Cerebellar cortex (tissue), 1 donor: ENCODE measurements at places on chromosomes 2 and 18.

GRCh38 chr18:21742315-21742687 lies 1.7 kb downstream of the MIB1 start:
- no peak for DNase-seq

- DNase-seq = peak; percentile 48
Measured at GRCh38 chr2:226977775-226978190, 141.9 kb downstream of the RHBDD1 start.

DNA sequence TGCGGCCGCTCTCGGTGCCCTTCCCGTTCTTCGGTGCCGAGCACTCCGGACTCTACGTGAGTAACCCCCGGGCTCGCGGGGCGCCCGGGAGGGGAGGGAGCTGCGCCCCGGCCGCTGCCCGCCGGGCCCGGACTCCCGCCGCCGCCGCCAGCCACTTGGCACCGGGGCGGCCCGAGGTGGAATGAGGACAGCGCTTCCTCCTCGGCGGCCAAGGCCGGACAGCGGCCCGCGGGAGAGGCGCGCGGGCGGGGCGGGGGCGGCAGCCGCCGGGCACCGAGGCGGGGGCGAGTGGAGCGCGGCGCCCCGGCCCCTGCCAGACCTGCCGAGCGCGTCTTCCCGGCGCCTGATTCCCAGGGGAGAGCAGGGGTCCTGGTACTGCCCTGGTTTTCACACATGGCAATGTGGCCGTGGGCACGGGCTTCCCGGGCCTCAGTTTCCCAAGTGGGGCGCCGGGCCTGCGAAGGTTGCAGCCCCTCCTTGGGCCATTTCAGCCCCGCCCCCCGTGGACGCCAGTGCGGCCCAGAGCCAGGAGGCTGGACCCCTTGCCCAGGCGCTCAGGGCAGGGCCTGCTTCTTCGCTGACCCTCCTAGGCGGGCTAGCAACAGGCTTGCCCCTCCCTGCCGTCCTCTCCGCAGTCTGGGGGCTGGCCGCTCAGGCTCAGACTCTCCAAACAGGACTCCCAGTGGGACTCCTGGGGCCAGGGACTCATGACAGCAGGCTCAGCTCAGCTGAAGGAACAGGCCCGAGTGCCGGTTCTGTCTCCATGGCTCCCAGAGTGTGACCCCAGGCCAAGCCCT lies 775 bp downstream of the SNED1 start:
- no peak for DNase-seq

GRCh38 chr2:235845245-235845644 lies 322.9 kb downstream of the GBX2 start:
- DNase-seq = no peak

- no peak for DNase-seq
Measured at GRCh38 chr2:109529532-109530449, 84.0 kb downstream of the SEPTIN10 start.

DNA sequence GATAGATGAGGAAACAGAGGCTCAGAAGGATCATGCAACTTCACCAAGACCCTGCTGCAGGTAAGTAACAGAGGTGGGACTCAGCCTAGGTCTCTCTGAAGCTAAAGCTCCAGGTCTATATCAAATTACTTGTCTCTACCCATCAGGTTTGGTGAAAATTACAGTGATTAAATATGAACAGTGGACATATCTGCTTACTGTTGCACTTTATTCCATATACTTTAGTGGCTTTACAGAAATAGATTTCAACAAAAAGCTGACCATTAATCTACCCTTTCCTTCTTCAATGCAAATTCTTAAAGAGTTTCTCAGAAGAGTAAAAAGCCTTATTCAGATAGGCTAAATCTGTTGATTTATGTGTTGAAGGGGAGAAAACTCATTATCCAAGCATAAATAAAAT lies 42.8 kb upstream of the STK17B start:
- no peak for DNase-seq

DNA sequence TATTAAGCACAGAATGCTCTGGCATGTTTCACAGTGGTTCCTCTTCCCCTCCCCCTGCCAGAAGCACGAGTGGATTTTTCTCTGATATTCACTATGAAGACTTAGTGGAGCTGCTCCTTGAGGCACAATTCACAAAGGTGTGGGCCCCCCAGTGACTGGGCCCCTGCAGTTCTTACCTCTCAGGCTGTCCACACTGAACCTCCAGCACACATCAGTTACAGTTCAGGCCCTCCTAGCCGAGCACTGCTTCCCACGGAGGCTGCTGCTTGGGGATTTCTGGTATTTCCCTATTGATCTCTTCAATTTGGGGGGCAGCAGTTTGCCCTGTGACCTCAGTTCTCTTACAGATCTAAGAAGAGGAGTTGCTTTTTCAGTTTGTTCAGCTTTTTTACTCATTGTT lies 236.1 kb downstream of the SH3RF3 start:
- no peak for DNase-seq

DNA sequence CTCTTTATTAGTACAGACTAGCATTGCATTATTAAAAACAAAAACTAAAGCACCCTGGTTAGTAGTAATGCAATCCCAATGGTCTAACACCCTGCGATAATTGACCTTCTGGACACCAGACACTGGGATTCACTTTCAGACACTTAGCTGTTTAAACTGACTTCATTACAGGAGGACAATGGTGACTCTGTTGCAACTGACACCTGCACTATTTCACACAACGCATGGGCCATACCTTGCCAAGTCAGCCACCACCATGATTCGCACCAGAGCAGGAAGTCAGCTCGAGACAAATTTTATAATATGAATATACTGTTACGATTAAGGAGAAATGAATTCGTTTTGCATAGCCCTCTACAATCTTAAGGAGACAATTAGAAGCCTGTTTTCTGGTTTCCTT lies 150.7 kb downstream of the MEIS1 start:
- no peak for DNase-seq

GRCh38 chr18:10497206-10497749 lies 28.5 kb upstream of the NAPG start:
- no peak for DNase-seq

- DNase-seq = no peak
Measured at GRCh38 chr2:121187982-121188411, 97.0 kb downstream of the TFCP2L1 start.

DNA sequence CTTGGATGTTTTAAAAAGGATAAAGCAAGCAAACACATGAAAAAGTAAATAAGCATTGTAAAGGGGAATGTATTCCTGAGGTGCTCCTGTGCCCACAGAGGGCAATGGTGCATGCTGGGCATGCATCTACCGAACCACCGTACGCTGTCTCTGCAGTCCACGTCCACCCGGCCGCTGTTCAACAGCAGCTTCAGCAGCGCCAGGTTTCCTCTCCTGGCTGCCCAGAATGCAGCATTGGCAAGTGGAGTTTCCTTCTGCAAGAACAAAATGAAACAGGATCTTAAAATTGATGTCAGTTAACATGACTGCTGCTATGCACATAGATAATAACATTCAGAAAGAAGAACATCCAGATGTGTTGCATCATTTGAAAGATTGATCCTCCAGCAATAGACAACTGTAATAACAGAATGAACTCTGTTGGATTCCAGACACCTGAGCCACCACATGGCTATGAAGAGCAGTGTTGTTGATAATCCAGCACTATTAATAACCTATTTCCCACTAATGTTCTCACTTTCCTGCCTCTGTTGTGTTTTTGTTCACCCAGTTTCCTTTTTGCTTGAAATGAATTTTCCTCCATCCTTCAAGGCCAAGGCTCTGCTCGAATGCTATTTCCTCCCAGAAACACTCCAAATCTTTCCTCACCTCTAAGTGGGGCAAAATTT lies 13.6 kb downstream of the ANKRD29 start:
- no peak for DNase-seq

GRCh38 chr18:75316826-75317225 lies 106.2 kb downstream of the TSHZ1 start:
- DNase-seq = no peak

GRCh38 chr2:4553241-4553640 lies 849.9 kb downstream of the DCDC2C start:
- peak; percentile 5 for DNase-seq

DNA sequence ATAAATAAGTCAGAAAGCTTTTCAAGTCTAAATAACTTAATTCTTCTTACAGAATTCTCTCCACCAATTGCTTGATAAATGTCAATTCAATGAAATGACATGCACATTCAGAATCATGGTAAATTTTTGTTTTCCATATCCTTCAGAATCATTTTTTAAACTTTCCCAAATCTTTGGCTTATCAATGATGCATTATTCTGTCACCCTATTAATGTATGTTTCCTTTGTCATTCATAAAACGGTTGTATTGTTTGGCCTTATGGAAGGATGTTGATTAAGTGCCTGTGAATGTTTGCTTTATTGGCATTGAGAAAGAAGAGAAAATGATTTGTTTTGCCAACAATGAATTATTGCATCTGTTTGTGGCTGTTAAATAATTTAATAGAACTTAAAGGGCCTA lies 260.9 kb downstream of the PLCL1 start:
- DNase-seq = no peak

GRCh38 chr2:102615620-102616436 lies 3.5 kb upstream of the SLC9A2 start:
- peak; percentile 30 for DNase-seq

- DNase-seq = no peak
Measured at GRCh38 chr2:100965596-100965995, 36.5 kb upstream of the RPL31 start.

- DNase-seq = no peak
Measured at GRCh38 chr2:71894261-71894660, 253.4 kb downstream of the CYP26B1 start.

GRCh38 chr18:21369146-21369545 lies 127.1 kb downstream of the GREB1L start:
- peak; percentile 67 for DNase-seq

GRCh38 chr2:160271171-160272086 lies 71.4 kb upstream of the ITGB6 start:
- DNase-seq = peak; percentile 10

DNA sequence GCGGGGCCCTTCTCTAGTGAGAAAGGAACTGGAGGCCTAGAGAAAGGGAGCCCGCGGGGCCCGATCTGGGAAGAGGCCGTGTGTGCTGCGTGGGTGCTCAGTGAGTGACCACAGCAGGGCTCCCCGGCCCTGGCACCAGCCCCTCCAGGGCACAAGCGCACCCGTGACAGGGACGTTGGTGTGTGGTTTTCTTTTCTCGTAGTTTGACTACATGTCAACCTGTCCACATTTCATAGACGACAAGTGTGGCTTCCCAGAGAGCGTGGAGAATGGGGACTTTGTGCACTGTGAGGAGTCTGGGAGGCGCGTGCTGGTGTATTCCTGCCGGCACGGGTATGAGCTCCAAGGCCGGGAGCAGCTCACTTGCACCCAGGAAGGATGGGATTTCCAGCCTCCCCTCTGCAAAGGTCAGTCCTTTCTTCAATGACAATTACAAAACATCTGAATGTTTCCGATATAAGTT lies 83.1 kb downstream of the TPO start:
- no peak for DNase-seq

DNA sequence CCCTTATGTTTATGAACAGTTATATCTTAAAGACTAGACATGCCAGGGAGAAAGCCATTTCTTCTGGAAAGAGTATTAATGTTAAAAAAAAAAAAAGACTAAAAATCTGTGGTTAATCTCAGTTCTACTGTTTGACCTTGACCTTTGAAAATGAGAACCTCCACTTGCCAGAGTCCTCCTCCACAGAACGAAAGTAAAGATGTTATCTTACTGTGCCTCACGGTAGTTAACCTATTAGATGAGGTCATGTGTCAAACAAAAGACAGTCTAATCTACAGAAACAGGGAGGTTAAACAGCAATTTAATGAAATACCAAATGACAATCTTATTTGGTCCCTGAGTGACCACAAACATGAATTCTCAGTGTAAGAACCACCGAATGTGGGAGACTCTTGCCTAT lies 51.2 kb downstream of the SLC14A2 start:
- no peak for DNase-seq

DNA sequence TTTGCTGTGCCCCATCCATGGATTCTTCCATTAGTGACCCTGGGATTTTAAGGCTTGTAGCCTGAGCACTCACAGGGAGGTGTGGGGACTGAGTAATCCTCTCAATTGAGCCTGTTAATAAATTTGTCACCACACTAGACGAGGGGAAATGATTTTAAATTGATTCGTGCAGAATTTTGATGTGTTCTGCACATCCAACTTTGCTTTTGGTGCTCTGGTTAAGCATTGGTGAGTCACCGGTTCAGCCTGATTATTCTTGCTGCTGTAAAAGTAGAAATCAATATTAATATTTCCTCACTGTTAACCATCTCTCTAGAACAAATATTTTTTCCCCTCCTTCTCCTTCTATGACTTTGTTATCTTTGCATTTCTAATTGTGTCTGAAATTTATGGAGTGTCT lies 482.0 kb downstream of the TSN start:
- DNase-seq = no peak

- DNase-seq = peak; percentile 15
Measured at GRCh38 chr2:28621172-28622100, 125.6 kb downstream of the PLB1 start.

DNA sequence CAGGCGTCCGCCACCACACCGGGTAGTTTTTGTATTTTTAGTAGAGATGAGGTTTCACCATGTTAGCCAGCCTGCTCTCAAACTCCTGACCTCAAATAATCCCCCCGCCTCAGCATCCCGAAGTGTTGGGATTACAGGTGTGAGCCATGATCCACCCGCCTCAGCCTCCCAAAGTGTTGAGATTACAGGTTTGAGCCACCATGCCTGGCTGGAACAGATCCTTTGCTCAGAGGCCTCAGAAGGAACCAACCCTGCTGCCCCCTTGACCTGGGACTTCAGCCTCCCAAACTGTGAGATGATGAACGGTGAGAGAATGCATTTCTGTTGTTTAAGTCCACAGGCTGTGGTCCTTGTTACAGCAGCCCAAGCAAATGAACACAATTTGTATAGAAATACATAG lies 67.0 kb downstream of the NCAPH start:
- no peak for DNase-seq

- DNase-seq = no peak
Measured at GRCh38 chr2:191917430-191917881, 70.6 kb upstream of the CAVIN2 start.

DNA sequence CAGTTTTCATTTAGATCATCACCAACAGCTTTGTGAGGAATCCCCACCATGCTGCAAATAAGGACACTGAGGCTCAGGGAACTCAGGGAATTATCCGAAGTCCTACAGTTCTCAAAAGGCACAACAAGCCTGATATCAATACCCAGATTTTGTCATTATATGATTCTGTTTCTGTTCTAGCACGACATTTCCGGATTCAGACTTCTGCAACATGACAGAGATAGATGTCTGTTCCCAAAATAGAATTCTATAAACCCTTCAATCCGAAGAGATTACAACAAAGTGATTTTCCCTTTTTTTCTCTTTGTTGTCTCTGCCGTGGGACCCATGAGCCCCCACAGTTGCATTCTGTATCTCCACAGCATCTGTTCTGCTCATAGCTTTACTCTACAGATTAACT lies 72.0 kb downstream of the DOCK10 start:
- no peak for DNase-seq

DNA sequence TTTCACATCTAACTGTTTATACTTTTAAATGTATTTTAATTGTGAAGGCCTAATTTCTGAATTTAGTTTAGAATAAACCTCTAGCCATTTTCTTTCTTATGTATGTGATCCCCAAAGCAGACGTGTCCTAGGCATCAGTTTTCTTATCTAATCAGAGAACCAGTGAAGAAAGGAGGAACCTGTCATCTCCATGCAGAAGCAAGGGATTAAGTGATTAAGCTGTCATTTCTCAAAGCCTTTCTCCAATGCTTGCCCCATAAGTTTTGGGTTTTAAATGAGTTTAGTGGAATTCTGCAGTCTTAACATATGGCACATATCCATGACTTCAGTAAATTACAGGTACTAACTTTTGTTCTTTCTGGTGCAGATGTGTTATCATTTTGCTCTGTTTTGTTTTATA lies 190.4 kb downstream of the PLCL1 start:
- no peak for DNase-seq

GRCh38 chr2:96412307-96413258 lies 77.0 kb downstream of the NCAPH start:
- no peak for DNase-seq
